Germinal center (tissue), 1 donor: ENCODE measurements at places on chromosomes 1 and 21.

DNA sequence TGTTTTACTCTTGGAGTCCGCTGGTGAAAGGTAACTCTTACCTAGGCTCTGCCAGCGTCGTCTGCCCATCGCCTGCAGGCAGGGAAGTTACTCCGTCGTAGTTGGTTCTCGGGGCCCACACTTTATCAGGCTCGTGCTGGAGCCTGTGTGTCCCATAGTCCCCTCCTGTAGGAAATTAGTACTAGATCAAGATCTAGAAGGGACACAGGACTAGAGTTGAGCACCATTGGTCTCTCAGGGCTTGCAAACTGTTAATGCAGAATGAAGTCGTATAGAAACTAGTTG is 940 bp downstream of the SRRM1 start:
- peak; percentile 14 for DNase-seq

GRCh38 chr1:216630532-216630931 is 92.7 kb downstream of the ESRRG start:
- DNase-seq: no peak

GRCh38 chr1:4375812-4376211 is 278.6 kb upstream of the AJAP1 start:
- DNase-seq: no peak

DNA sequence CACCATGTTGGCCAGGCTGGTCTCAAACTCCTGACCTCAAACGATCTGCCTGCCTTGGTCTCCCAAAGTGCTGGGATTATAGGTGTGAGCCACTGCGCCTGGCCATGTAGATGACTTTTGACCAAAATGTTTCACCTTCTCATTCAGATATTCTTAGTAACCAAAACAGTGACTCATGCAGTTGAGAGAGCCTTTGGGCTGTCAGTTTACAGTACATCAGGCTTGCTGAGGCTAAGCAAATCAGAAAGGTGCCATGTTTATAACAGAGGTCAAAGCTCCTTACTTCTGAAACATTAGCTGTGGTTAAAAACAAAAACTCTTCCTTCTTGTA is 21.0 kb downstream of the CNIH4 start:
- DNase-seq: no peak

DNA sequence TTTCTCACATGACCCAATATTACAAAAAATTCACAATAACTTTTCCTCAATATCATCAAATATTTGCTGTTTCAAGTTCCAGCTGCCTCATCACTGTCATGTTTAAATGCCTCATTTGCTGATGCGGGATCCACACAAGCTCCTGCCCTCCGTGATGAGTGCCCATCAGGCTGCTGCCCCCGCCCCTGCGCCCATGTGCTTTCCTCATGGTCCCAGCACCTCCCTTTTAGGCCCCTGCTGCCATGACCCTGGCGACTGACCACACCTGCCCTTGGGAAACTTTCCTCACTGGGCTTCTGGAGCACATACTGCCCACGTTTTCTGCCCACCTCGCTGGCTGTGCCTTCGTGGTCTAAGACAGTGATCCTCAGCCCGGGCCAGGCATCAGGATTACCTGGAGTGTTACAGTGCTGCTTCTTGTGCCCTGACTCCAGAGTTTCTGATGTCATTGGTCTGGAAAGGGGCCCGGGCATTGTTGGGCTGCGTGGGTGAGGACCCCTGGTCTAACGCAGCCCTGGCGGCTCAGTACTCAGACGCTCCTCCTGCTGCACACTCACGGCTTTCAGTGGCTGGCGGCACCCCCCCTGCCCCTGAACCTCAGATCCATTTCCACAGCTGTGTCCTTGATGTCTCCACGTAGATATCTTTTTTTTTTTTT is 20.5 kb downstream of the PLEKHM2 start:
- no peak for DNase-seq

DNA sequence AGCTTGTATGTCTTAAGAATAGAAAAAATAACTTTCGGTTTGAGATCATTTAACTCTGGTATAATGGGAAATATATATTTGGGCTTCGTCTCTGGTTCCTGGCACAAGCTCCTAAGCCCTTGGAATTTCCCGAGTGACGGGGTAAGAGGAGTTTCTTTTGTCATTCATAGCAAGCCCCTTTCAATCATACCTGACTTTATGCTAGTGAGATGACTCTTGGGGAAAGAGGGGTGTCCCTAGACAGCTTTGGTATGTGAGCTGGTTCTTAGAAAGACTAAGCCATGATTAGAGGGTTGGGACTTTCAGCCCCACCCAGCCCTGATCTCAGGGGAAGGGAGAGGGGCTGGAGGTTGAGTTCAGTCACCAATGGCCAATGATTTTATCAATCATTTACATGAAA is 13.9 kb upstream of the MTARC1 start:
- DNase-seq: no peak

DNA sequence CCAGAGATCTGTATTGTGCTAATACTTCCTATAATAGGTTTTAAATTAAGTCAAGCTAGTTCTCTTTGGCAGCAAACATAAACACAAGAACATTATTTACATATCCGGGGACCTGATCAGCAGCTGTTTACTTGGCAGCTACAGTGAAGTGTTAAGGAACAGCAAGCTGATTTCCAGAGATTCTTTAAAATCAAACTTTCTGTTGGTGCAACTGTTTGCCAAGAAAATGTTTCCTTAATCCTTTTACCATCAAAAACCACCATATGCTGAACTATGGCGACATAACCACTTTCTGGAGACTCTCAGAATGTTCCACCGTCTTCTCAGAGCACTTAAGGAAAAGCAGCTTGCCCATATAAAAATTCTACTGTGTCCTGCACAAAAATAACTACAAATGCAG is 107.0 kb upstream of the KRTAP19-8 start:
- DNase-seq: no peak

GRCh38 chr1:7149080-7149838 is 364.0 kb downstream of the CAMTA1 start:
- no peak for DNase-seq

GRCh38 chr1:107048241-107048640 is 8.2 kb upstream of the PRMT6 start:
- no peak for DNase-seq

DNA sequence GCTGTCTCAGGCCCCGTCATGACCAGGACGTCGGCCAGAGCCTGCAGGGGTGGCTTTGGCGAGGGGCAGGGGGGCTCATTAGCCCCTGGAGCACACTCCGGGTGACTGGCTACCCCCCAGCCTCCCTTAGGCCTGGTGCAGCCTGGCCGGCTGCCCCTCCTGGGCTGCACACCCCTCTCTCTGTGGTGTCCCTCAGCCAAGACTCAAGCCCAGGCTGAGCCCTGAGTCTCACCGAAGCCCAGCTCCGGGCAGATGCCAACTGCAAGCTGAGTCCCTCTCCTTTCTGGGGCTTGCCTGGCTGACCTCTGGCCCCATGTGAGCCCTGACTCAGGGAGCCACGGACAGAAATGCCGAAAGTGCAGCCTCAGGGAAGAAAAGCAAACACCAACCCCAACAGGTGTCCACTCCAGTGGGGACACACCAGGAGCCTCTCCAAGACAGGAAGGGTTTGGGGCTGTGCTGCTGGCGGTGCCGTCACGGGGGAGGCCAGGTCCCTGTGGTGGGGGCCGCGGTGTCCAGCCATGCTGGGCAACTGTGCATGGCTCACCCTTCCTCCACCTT is 5.3 kb upstream of the IBA57 start:
- no peak for DNase-seq

DNA sequence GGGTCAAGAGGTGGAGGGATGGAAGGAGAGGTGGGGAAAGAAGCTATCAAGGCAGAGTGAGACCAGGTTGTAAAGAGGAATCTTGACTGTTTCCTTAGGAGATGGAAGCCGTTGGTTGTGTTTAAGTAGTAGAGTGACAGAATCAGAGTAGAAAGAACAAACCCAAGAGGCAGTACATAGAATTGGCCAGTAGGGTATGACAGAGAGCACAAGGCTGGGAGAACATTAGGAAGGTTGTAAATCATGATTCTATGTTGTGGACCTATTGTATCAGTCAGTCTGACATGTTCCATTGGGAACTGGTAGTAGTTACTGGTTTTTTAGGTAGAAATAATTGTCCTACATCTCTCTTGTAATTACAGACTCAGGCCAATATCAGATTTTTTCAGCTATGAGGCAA is 486.9 kb upstream of the USP24 start:
- DNase-seq: no peak

DNA sequence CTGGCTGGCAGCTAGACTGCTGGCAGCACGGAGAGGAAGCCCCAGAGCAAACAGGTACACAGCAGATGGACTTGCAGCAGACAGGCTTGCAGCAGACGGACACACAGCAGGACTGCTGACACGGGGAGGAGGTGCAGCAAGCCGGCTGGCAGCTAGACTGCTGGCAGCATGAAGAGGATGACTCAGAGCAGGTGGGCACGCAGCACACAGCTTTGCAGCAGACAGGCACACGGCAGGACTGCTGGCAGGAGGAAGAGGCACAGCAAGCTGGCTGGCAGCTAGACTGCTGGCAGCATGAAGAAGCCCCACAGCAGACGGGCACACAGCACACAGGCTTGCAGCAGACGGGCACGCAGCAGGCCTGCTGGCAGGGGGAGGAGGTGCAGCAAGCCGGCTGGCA is 498 bp downstream of the KRTAP10-2 start:
- DNase-seq: no peak

DNA sequence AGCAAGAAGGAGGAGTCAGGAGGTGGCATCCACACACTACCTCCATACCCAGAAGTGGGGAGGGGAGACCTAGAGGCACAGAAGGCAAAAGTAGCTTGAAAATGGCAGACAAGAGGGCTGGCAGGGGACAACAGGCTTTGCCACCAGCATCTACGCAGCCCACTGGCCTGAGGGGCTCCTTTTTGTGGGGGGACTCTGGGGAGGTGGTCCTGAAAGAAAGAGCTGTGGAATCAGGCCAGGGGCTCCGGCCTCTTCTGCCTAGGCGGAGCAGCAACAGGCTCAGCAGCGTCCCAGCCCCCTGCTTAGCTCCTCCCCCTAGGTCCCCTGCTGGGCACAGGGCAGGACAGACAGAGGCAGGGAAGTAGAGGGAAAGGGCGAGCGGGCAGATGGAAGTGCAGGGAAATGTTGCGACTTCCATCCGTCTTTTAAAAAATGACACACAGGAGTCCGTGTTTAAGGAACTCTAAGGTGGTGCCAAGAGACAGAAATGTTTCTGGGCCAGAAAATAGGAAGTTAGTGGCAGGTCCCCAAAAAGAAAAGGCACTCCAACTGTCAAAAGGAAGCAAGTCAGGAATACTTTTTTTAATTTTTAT is 10.0 kb upstream of the LEFTY2 start:
- no peak for DNase-seq

DNA sequence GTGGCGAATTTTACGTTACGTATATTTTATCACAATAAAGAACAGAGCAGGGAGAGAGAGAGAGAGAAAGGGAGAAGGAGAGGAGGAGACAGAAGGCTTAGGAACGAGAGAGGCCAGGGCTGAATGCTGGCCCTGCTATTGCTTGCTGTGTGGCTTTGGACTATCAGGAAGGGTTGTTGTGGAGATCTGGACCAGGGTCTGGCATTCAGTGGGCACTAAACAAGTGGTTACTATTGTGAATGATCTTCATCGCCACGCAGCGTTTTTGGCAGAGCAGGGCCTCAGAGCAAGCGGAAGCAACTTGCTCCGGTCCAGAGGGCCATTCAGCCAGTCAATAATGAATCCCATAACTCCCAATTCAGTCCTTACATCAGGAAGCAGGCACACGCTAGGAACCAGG is 26.4 kb downstream of the PIK3C2B start:
- DNase-seq: no peak

GRCh38 chr1:6971048-6971447 is 185.8 kb downstream of the CAMTA1 start:
- DNase-seq: no peak

GRCh38 chr21:43899307-43900077 is 34.5 kb downstream of the AGPAT3 start:
- DNase-seq: no peak

DNA sequence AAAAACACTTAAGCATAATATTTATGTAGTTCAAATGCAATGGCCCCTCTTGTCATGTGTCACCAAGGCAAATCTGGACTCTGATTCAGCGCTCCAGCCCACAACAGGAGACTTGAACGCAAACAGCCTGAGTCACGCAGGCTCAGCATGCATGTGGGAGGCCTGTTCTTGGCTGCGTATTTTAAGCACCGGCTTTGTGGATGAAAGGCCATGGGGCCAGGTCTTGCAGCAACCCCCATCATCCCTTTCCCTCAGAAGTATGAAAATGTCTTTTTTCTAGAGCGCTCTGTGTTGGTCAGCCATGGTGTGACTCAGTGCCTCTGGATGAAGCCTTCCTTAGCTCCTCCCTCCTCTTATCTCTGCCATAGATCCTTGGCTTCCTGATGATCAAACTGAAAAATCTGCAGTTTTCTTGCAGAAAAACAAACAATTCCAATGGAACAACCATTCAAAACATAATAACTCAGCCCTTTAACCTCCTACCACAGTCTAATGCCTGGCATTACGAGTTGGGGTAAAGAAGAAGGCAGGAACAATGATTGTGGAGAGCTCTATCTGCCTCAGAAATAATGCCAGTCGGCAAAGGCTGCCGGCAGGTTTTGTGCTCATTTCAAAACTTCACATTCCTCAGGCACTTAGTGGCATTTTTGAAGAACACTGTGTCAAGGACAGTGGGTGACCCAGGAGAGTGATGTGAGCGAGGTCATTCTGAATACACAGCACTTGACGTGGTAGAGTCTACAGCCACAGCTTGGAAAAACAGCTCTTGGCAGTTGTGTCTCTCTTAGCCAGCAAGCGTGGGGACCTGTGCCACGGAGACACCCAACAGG is 167.5 kb downstream of the CLIC6 start:
- no peak for DNase-seq

- no peak for DNase-seq
Observed at GRCh38 chr1:170987424-170987823, 52.1 kb downstream of the MROH9 start.

DNA sequence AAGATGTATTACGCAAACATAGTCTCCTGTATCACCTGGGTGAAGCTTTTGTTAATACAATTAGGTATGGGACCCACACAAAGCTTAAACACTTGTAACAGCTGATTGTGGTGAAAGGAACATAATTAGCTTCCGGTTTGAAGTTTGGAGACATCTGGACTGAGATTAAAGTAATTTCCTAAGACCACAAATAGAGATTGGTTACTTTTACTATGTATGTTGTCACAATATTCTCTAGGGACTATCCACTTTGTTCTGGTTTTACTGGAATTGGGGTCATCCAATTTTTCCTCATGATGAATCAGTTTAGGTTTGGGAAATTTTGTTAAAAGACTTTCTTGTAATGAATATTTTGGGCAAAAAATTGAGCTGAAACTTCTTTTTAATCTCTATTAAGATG is 71.8 kb upstream of the SAMSN1 start:
- DNase-seq: no peak

- no peak for DNase-seq
Observed at GRCh38 chr1:184903111-184903692, 71.1 kb downstream of the NIBAN1 start.

GRCh38 chr1:64039390-64039926 is 164.0 kb upstream of the UBE2U start:
- no peak for DNase-seq

- DNase-seq: no peak
Observed at GRCh38 chr1:188669728-188670382, 1807.8 kb downstream of the BRINP3 start.

DNA sequence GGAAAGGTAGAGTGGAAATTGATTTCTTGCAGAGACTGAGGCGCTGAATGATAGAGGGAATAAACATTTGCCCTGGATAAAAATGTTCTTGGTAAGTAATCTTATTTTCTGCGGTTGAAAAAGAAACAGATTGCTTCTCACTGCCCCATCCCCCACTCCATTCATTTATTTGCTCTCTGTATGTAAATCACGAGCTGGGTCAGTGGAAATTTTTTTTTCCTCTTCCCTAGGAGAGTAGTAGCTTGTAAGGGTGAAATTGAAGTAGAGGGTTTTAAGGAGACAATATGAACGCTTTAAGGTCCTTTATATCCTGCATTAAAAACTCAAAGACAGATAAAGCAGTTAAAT is 1.4 kb upstream of the BRINP3 start:
- no peak for DNase-seq
